ENCODE measurements at places on chromosomes 1 and 21. TPM values are rescaled to one million over a fixed set of nuclear protein-coding genes. Genes with fewer than 3 reads are reported as not detected.

SIPA1L2 gene
- 16.4 TPM for total RNA-seq

DNA sequence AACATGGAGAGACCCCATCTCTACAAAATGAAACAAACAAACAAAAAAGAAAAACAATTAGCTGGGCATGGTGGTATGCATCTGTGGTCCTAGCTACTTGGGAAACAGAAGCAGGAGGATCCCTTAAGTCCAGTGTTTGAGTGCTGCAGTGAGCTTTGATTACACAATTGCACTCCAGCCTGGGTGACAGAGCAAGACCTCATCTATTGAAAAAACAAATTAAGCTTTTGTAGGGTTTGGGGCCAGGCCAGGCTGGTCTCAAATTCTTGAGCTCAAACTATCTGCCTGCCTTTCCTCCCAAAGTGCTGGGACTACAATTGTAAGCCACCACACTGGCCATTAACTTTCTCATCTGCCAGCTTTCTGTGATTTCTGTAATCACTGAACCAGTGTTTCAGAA, 27.2 kb downstream of the NIPAL3 start:
- peak; percentile 57 for DNase-seq

GRCh38 chr1:171429137-171429536, 56.2 kb upstream of the PRRC2C start:
- DNase-seq, result no peak

OR2T29 gene
- total RNA-seq, result not detected

DNA sequence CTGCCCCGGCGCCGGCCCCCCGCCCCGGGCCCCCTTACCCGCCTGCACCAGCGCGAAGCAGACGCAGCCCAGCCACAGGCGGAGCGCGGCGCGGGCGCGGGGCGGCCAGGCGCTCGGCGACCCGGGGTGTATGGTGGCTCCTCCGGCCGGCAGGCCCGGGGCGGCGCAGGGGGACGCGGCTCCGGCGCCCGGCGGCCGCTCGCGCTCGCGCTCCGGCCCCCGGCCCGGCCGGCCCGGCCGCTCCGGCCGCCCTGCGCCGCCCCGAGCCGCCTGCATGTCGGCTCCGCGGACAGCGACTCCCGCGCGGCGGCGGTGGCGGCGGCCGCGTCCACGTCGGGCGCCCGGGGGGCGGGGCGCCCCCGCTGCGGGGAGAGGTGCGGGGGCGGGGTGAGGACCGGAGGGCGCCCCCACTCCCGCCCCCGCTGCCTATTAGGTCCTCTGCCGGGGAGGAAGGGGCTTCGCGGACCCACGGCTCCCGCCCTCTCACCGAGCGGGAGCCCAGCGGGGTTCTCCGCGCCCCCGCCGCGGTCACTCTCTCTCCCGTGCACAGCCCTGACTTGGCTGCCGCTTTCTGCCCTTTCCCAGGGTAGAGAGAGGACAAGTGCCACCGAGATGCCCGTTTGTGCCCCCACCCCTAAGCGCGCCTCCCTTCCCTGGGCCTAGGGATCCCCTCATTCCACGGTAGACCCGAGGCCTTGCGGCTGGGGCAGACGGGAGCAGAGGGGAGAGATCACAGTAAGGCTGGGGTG, at the start of gene FNDC5:
FNDC5 (minus strand) TSS at position 298 of the 749 bp plus-strand sequence.
- DNase-seq, result no peak

DNA sequence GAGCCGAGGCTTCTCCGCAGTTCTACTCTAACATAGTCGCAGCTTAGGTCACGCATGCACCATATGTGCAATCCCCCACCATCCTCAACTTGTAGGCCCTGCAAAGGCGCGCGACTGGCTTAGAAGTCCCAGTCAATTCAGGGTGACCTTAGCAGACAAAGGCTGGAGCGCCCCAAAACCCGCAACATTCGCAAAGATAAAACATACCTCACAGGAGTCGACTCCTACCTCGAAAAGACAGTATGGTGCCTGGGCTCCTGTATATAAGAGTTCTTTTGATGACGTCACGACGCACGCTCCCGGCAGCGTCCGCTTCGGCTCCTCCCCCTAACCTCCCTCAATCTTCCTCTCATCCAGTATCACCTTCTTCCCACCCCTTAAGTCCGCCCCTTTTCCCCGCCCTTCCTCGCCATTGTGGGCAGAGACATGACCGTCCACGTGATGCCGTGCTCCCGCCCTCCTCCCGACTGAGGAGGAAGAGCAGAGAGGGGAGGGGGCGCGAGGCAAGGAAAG, at the start of gene GAS5:
GAS5 (minus strand) TSS at position 237 of the 513 bp plus-strand sequence.
- peak; percentile 99 for DNase-seq

GRCh38 chr1:41671116-41671755, 186.8 kb upstream of the EDN2 start:
- DNase-seq, result no peak

GRCh38 chr1:118479351-118479750, 294.3 kb upstream of the SPAG17 start:
- DNase-seq, result no peak

DNA sequence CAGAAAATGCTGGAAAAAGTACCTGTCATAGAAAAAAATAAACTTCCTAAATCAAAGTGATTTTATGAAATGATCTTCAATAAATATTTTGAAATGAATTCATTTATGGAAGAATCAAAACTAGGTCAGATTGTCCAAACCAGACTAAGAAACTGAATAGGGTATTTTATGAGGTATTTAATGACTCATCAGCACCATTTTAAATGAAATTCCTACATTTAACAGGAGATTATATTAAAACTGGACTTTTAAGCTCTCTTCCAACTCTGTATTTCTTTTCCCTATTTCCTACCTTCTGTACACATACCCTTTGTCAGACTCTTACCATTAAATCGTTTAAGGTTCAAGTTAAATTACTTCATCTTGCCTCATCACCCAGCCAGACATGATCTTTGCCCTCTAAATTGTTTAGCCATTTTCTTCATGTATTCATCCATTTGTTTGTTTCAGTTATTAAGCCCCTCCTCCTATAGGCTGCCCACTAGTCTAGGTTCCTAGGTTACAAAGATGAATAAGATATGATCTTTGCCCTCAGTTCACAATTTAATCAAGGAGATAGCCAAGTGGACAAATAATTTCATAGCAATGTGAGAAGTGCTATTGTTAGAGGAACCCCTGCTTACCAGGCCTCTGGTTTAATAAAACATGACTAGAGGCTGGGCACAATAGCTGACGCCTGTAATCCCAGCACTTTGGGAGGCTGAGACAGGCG, 25.0 kb downstream of the TATDN3 start:
- no peak for DNase-seq

GUCA2A gene
- total RNA-seq, result not detected

GRCh38 chr21:25560891-25561290, 46.4 kb downstream of the MRPL39 start:
- no peak for DNase-seq

PTGS2 gene
- total RNA-seq, result 15.0 TPM

C8A gene
- not detected for total RNA-seq

DNA sequence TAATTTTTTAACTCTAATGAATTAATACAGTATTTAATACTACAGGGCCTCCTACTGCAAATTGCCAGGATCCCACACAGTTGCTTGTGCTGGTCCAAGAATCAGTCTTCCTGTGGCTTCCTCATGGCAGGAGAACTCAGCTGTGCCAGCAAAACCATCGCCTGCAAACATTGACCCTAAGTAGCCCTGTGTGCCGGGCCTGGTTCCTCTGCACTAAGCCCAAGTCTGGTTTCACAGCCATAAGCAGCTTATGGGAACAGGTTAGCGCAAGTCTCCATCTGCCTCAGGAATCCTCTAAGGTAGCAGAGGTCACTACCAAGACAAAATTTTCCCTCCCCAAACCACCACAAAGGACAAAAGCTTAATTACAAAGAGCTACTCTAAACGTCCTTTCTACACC, 216.6 kb downstream of the PLA2G4A start:
- DNase-seq, result no peak

Data from fibroblast of the aortic adventitia (primary cell).